ENCODE measurements at places on chromosomes 1 and 21.

GRCh38 chr1:8448911-8449661 is 131.2 kb downstream of the SLC45A1 start:
- DNase-seq: no peak

- DNase-seq: no peak
These were observed 1392.0 kb upstream of the PRMT6 start for GRCh38 chr1:105664495-105664894.

DNA sequence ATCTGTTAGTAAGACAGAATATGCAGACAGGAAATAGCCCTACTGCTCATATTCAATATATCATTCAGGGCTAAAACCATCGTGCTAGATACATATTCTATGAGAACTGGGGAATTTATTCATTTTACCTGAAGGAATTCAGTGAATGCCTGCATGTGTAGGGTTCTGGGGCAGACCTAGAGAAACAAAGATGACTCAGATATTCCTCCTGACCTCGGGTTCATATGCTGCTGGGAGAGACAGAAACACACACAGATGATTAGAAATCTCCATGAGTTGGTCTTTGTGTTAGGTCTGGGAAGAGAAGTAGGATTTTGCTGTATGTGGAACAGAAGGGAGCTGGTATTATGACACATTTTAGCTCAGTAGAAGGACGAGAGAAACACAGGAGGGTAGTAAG is 176.5 kb upstream of the ST6GALNAC5 start:
- DNase-seq: no peak

DNA sequence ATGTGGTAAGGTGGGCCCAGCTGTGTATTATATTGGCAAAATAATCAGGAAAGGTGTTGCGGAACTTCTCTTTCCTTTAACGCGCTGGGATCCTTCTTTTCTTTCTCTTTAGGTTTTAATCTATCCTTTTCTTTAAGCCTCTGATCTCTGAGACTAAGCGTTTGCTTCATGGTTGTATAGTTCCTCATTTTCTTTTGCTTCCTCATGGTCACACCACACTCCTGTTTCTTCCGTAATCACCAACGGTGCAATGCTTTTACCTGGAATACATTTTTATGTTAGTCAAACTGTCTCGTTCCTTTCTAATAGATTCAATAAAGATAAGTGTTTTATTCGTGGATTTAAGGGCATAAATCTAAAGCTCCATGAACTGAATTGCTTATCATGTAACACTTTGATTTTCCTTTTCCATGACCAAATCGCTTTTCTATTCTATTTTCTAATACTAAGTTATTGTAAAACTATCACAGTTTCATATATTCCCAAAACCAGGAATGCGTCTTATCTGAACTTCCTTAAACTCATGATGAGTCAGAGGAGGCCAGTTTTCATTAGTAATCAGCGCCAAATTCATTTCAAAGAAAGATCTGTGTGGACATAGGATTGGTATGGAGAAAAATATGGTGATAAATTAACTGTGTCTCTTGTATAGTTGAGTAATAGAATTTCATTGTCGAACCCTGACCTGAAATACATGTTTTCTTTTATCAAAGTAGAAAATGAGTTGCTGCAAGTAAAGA is 12.2 kb downstream of the SDCCAG8 start:
- no peak for DNase-seq

DNA sequence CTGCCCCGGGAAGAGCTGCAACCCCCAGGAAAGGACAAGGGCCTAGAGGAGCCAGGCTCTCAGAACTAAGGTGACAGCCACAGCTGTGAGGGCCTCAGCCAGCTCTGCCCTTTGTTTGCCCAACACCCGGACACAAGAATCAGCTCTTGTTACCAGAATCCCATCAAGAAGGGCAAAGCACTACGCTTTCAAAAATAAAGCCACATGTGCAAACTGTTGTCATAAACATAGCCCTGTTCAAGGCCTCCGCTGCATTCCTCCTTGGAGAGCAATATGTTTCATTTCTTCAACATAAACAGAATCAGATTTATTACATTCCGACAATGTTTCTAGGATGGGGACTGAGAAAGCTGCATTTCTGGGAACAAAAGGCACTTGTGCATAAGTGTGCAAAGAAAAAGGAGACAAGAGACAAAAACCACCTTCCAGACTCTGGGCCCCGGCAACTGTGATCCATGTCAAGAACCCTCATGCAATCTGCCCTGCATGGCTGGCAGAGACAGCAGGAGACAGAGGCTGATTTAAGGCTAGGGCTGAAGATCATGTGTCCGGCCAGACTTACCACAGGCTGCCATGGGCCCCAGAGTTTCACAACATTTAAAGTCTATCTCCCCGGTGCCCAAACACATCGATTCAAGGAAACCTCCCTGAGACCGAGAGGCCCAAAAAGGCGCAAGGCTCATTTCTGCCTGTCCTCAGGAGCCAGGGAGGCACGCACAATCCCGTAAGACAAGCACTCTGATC is 71.0 kb downstream of the SSBP3 start:
- DNase-seq: no peak

GRCh38 chr1:99784809-99785255 is 18.4 kb upstream of the FRRS1 start:
- peak; percentile 40 for DNase-seq

DNA sequence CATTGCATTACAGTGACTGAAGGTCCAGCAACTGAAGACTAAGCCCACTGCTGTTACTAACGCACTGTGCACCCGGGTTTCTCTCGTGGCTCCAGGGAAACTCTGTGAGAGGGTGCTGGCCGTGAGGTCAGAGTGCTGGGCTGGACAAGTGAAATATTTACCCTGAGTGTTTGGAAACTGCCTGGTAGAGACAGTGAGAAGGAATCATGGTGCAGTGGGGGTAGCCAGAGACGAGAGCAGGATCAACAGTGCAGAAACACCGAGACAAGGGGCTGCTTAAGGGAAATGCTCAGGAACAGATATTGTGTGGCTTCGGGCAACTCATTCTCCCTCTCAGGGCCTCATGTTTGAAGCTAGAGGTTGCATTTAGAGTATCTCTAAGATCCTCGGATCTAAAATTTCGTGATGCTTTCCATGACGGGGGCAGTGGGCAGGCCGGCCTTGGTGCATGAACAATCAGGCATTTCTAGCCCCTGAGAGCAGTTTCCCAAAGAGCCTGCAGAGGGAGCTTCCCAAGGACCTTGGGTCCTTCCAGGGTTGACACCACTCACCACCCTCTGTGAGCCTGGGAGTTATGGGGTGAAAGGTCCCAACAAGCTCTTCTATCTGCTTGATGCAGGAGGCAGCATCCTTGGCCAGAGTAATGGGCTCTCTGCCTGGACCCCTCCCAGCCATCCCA is 9.7 kb downstream of the CD2 start:
- no peak for DNase-seq

GRCh38 chr1:28135371-28136168 is 40.9 kb downstream of the PTAFR start:
- peak; percentile 4 for DNase-seq

DNA sequence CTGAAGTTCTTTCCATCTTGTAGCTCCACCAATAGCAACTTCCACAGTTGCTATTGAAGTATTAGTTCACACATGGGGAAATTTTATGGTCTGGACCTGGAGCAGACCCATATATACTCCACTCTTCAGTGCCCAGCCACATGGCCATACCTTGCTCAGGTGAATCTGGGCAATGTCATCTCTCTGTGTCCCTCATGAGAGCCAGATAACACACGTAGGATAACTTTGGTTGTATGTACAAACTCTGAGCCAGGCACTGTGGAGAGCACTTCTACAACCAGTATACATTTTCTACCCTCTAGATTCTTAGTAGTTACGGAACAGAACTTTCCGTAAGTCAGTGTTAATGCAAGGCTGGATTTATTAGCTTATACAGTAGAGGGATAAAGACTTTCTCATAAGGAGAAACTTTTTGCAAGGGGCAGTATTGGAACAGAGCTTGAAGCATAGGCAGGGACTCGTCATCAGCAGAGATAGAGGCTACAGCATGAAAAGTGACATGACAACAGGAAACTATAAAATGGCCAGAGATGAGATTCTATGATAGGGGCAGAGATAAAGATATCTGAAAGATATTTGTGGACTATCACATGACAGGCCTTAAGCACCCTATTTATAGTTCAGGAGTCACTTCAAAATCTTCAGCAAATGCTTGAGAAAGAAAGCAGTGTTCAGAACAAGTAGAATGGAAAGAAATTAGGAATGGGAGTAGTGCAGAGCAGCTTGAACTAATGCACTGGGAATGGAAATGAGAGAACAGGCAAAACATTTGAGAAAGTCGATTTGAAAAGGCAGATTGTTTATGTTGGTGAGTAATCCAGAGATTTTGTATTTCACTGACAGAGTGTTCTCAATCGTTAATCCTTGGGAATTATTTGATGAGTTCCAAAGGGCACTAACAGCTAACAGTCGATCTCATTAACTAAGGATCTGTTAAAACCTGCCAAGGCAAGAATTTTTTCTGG is 481.8 kb downstream of the USP25 start:
- no peak for DNase-seq

- no peak for DNase-seq
These were observed 102.5 kb downstream of the TRABD2B start for GRCh38 chr1:47894410-47895278.

DNA sequence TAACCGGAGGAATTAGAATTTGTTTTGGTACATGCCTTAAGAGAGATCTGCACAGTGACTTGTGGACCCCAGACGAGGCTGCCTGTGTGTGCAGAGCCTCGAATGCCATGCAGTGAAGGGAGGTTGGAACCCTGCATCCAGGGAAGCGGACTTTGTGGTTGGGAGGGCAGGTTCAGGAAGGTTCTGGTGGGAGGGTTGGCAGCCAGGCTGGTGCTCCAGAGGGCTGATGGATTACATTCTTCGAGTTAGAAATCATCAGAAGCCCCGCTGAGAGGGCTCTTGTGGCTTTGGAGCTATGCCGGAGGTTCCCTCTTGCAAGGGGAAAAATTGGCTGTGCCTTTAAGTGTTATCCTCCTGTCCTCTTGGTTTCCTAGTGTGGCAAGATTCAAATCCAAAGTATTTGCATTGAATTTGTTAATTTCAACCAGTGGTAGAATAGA is 21.1 kb downstream of the ROR1 start:
- DNase-seq: no peak

- no peak for DNase-seq
These were observed 8.9 kb upstream of the RALGPS2 start for GRCh38 chr1:178716111-178716510.

DNA sequence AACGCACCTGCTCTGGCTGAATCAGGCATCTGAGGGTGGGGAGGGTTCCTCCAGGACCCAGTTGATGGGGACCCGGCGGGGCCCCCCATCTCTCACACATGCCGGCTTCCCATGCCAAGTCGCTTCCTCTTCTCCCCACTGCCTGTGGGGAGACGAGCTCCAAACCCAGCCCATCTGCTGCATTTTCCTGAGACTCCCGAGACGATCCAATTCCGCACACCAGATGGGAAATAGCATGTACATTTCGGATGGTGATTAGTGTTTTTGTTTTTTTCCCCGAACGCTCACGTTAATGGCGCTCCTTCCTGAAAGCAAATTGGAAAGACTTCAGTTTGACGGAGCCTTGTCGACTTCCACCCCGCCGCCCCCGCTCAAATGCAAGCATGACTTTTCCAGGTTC is 13.2 kb upstream of the GRIK3 start:
- no peak for DNase-seq

DNA sequence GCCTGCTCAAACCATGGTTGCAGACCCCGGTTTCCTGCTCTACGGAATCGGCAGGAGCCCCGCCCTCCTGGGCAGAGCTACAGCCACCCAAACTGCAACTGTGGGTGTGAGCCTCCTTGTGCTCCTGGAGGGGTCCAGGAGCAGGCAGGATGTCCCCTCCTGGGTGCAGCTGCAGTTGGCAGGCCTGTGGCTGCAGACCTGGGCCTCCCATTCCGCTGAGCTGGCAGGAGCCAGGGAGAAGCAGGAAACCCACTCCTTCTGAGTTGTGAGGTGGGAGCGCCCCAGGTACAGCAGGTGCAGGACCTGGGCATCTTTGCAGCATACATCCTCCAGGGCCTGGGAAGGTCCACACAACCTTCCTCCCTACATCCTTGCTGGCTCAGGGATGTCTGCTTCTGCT is 578.7 kb upstream of the USP24 start:
- no peak for DNase-seq

- DNase-seq: no peak
These were observed 34.4 kb downstream of the NUCKS1 start for GRCh38 chr1:205715628-205716027.

DNA sequence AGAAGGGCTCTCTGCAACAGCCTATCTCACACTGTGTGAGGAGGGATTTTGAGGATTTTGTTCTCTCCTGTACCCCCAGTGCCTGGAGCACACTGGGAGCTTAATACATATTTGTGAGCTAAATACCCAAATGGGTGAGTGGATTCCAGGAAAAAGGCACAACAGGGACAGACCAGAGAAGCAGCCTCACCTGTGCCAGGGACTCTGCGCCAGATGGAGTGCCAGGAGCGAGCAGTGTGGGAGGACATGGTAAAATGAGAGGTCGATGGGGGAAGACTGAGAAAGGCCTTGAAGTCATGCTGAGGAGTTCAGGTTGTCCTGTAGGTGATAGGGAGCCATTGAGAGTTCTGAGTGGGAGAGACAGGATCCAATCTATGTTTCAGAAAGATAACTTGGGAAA is 11.0 kb upstream of the KCNA2 start:
- DNase-seq: no peak

GRCh38 chr1:213976665-213977485 is 10.9 kb upstream of the PROX1 start:
- no peak for DNase-seq

GRCh38 chr1:59195151-59195550 is 101.7 kb upstream of the FGGY start:
- DNase-seq: no peak

DNA sequence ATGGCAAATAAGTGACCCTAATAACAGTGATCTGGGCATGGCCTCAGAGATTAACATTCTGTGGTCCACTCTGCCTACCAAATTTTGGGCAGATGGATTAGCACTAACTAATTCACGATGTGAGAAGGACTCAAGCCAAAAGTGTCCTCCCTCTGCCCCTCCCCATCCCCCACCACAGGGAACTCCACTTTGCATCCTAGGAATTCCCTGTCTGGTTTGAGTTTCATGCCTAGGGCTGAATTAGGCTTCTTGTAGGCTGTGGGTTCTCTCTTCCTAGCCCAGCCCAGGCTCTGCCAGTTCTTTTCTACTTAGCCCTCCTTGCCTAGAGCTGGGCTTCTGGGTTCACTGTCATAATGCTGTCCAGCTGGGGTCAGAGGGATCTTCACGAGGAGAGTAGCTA is 64.1 kb downstream of the ATP2B4 start:
- DNase-seq: no peak

GRCh38 chr21:28445141-28445830 is 547.4 kb downstream of the LTN1 start:
- no peak for DNase-seq

DNA sequence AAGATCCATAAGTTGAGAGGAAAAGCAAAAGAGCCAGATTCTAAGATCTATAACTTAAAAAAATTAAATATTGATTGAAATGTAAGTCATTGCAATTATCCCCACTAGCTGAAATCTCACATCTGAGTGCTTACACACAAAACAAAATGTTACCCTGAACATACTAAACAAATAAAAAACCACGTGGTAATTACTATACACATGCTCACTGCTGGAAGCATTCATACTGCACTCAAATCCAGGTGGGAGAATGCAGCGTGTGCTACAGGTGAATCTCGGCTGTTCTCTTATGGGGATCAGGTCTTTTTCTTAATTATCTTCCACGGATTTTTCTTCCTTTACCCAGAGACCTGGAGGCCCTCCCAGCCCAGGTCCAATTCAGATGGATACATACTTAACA is 74.3 kb downstream of the SDC3 start:
- DNase-seq: no peak
